ENCODE measurements at places on chromosomes 11 and 22.
A peak's percentile ranks its signal among the peaks of the same experiment; 100 is the strongest.

DNA sequence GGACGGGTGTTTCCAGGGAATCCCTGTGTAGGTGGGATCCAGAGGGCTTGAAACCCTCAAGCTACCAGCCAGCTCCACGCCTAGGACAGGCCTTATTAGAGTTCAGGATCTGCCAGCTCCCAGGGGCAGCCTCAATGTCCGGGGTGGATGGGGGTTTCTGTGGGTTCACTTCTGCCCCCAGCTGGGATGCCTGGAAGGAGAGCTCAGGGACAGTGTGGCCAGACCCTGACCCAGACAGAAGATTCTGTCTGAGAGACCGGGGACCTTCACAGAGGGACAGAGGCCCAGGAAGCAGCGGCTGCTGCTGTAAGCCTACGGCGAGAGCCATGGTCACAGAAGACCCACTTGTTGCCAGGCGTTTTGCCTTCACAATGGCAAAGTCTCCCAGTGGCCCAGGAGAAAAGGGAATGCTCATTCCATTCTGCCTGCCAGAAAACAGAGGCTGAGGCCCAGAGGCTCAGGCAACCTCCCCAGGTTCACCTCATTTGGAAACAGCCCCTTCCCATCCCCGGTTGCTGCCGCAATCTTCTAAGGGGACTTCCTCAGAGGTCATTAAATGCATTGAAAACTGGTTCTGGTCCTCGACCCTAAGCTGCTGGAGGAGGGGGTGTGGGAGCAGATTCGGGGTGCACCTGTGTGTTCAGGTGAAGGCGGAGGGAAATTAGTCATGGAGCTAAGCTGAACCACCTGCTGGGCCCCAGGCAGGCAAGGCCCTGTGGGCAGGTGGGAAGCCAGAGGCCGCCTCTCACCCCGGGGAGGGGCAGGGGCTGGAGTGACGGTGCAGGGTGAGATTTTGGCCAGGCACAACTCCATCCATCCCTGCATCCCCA, 4.9 kb upstream of the KRTAP5-6 start:
- no peak for DNase-seq

- peak; percentile 40 for DNase-seq
Measured at GRCh38 chr11:114036147-114036811, 23.2 kb upstream of the ZBTB16 start.

- DNase-seq: no peak
Measured at GRCh38 chr22:21917181-21917958, 35.3 kb downstream of the PPM1F start.

- DNase-seq: no peak
Measured at GRCh38 chr11:13776134-13776815, 107.8 kb downstream of the FAR1 start.

DNA sequence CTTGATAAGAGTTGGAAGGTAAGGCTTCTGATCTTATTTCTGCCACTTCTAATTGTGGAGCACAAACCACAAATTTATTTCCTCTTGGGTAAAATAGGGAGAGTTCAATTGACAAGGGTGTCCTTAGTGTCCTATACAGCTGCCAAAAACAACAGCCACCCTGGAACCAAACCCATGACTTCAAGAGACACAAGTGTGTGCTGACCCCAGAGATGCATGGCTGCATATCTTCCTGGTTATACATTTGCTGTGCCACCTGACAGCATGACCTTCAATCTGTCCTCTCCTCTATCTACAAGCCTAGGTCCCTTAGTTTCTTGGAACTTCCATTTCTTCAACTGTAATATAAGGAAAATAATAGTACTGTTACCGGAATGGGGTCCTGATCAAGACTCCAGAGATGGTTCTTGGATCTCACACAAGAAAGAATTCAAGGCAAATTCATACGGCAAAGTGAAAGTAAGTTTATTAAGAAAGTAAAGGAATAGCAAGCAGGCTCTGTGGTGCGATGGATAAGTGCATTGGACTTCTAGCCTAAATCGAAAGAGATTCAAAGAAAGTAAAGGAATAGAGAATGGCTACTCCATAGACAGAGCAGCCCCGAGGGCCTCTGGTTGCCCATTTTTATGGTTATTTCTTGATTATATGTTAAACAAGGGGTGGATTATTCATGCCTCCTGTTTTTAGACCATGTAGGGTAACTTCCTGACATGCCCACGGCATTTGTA, 15.5 kb upstream of the TMEM123 start:
- no peak for DNase-seq

DNA sequence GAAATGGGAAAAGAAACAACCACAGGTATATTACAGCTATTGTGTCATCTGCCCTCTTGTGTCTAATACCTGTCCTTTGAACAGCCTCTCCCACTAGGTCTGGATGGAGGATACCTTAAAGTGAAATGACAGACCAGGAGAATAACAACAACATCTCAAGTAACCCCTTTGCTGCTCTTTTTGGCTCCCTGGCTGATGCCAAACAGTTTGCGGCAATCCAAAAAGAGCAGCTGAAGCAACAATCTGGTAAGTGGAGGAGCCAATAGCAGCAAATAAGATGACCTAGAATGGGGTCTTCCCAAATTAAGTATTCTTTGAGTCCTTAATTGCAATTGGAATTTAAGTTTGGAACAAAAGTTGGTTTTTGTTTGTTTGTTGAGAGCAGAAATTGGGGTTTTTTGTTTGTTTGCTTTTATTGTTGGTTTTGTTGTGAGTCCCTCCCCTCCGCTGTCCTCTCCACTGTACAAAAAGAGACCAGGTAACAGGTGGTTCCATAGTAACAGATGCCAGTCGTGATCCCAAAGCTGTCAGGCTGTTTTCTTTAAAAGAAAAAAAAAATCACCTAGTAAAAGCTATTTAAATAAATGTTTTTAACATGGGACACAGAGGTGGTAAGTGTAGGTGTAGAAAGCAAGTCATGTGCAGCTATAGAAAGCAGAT, 5.7 kb downstream of the UBE4A start:
- DNase-seq: no peak

DNA sequence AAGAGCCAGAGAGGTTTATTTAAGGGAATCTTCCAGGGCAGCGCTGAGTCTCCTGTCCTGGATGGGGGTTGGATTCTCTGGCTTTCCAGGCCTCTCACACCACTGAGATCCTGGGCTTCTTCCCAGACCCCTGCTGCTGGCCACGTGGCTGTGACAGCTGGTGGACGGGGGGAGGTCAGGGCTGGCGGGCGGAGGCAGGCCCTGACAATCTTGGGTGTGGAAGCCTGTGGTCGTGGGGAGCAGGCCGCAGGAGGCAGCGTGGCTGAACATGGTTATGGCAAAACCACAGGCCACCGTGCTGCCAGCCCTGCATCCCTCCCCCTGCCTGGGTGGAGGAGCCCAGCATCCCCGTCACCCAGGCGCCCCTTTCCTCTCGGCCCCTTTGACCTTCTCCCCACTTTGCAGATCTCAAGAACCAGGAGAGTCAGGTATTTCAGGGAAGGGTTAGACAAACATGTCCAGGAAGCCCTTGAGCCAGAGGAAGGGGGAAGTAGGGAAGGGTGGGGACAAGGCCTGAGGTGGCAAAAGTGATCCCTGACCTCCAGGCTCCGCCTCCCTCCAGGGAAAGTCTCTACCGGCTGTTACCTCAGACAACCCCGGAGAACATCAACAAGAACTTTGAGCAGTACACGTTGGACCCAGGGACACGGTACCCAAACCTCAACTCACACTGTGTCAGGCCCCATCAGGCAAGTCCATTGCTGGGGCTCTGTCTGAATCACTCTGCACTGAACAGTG, 111.8 kb downstream of the MICAL2 start:
- DNase-seq: no peak

DNA sequence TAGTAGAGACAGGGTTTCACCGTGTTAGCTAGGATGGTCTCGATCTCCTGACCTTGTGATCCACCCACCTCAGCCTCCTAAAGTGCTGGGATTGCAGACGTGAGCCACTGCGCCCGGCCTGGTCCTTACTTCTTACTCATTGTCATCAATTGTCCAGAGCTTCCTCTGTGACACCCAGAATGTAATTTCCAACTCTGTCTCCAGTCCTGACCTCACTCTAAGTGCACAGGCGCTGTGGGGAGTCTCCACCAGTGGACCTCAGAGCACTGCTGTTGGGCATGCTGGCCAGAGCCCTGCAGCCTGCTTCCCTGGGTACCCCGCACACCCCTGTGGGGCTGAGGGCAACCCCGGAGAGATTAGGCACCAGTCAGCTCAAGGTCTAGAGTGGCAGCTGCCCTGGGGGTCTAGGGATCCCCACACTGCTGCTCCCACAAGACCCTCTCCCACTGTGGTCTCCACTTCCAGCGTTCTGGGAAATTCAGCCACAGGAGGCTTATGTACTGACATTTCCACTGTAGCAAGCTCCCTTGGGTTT, 1140.3 kb downstream of the TBC1D22A start:
- no peak for DNase-seq

DNA sequence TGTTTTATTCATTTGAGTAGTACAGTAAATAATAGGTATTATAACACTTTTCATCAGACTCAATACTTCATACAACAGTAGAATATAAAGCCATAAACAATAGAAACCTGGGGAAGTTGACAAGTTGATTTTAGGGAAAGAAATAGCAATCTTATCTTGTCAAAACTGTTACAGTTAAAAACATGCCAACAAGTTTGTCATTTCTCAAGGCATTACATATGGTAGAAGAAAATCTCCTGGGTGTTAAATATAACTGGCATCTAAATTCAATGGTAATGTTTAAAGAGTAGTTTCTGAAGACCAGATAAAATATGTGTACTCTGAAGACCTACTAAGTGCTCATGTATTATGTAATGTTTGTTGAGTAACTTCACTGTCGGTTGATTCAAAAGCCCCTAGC, 75.1 kb downstream of the LRRC4C start:
- no peak for DNase-seq

GRCh38 chr11:62962391-62962790, 22.4 kb downstream of the SLC22A6 start:
- DNase-seq: no peak

- no peak for DNase-seq
Measured at GRCh38 chr22:50581950-50582492, 628 bp downstream of the CHKB start.

GRCh38 chr11:5198285-5198684, 2.2 kb downstream of the OR51V1 start:
- no peak for DNase-seq

DNA sequence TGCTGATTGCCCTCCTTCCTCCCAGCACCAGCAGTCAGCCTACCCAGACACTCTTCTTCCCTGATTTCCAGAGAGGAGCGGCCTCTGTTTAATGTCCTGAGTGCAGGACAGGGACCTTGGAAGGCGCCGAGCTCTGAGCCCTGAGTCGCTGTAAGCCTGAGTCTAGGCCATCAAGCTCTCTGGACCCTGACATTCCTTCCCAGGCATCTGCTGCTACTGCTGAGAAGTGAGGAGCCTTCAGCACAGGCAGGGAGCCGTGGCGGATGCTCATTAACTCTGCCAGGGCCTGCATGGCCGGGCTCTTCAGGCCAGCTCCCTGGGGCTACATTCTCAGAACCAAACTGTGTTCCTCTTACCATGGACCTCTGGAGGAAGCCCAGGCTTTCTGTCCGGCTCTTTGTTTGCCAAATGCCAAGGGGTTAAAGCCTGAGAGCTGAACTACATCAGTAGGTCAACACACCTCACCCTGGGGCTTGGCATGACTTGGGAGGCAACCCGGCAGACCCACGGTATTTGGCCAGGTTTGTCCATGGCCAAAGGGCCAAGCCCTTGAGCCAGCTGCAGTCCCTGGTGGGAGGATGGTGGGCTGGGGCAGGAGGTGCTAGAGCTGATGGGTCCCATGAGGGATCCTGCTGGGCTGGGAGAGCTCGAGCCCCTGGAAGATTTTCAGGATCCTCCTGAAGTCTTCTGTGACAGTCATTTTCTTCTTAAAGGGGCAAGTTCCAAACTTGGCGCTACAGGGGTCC, 721.4 kb downstream of the BRD1 start:
- no peak for DNase-seq

GRCh38 chr11:67486481-67487195, 3.8 kb downstream of the AIP start:
- no peak for DNase-seq

GRCh38 chr11:17635551-17635938, 83.8 kb upstream of the MYOD1 start:
- DNase-seq: no peak

DNA sequence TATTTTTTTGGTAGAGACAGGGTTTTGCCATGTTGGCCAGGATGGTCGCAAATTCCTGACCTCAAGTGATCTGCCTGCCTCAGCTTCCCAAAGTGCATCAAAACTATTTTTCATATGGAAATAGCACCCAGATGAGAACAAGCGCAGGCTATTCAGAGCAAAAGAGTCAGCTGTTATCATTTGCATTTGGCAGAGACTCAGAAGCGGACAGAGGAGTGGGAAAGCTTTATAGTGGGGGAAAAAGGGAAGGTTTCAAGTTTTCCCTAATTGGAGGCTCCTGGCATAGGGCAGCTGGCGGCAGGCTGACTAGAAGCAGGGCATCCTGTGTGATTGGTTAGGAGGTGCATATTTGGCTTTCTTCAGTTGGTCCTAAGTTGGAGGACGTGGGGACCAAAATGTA, 20.2 kb downstream of the ATG13 start:
- no peak for DNase-seq

DNA sequence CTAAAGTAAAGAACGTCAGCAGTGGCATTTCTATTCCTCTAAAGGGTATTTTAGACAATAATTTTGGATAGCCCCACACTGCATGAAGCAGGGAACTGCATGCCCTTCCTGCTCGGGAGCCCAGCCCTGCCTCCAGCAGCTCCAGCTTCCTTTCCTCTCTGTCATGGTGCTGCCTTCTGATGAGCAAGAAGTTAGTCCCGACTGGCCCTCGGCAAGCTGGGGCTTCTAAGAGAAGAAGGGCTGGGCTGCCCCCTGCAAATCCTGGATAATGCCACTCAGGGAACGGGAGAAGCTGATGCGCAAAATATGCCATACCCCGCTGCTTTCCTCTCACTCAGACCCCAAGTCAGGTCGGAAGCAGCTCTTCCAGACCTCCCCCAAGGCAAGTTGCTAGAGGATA, 296.4 kb downstream of the ETS1 start:
- DNase-seq: no peak

DNA sequence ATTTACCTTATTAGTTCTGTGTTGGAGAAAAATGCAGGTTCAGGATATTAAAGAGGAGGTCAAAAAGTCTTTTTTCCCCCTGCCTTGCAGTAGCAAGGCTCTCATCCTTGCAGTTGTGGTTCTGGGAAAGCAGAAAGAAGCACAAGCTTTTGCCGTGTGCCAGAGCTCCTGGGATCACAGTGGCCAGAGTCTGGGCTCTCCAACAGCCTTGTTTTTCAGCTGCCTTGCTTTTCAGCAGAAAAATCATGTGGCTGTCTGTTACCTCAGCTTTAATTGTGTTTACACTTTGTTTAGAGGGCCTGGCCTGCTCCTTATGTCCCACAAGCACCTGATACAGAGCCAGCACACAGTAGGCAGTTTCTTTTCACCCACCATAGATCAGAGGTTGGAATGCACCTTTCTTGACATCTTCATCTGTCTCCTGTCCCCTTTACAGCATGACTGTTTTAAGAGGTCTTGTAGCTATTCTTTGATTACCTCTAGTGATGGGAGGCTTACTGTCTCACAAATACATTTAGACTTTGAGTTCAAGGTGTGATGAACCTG, 67.5 kb downstream of the TEAD1 start:
- DNase-seq: no peak

DNA sequence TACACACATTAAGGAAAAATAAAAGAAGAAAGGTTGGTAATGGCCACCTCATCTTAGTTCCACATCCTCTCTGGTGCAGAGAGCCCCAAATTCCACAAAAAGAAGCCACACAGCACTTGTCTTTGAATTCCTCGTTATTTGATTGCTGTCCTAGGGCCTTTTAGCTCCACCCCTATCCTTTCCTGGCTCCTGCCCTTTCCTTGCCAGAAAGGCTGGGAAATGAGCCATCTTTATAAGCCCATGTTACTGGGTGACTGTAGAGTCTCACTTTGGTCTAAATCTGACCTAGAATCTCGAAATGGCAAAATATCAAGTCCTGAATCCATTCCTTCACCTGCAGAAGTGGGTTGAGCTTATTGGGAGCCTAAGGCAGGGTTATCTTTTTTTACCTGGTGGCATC, 4.3 kb upstream of the TMEM132A start:
- DNase-seq: no peak
